ENCODE measurements at places on chromosomes 16 and 17. TPM values are rescaled to one million over a fixed set of nuclear protein-coding genes. Genes with fewer than 3 reads are reported as not detected.

DNA sequence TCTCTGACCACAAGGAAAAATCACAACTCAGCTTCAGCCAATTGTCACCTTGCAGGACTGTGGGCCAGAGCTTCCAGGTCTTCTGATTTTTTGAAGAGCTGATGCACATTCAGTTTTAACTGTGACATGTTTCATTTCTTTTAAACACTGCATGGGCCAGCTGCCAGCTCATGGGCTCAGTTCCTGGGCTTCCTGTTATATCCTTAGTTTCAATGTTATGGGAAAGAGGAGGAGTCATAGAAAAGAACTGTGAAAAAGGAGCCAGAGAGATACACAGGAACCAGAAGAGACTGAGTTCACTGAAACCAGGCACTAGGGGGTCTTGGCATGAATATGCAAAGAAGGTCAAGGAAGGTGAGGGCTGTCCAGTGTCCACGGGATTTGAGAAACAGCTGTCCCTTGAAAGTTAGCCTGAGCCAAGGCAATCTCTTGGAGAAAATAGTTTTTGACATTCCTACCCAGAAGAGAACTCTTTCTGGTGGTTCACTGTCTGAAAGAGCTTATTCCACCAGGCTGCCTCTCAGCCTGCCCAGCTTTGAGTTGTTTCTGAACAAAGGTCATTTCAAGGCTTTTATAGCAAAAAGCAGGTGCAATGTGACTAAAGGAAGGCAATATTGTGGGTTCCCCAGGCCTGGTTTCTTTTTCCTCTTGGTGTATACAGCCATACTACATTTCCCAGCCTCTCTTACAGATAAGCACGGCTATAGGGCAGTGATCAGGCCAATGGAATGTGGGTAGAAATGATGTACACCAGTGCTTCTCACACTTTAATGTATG is 10.5 kb downstream of the PDILT start:
- no peak for ATAC-seq

- no peak for ATAC-seq
Measured at GRCh38 chr17:61395409-61395982, 4.1 kb upstream of the TBX2 start.

GRCh38 chr16:1000608-1001007 is 19.0 kb downstream of the SOX8 start:
- ATAC-seq: no peak

The LRRC37B gene
- total RNA-seq: 4.4 TPM

The BCAR1 gene
- total RNA-seq: 33.0 TPM

- peak; percentile 36 for ATAC-seq
Measured at GRCh38 chr16:56637814-56638750, at the start of gene MT1A. TSS of gene MT1A (plus strand) at chr16:56638666. CDS start at chr16:56638739, 73 bp downstream.

- ATAC-seq: no peak
Measured at GRCh38 chr16:3164121-3164991, 23.6 kb upstream of the OR1F1 start.

GRCh38 chr16:53629151-53629550 is 74.5 kb downstream of the RPGRIP1L start:
- ATAC-seq: no peak

GRCh38 chr17:55768936-55769624 is 18.2 kb downstream of the PCTP start:
- ATAC-seq: no peak

DNA sequence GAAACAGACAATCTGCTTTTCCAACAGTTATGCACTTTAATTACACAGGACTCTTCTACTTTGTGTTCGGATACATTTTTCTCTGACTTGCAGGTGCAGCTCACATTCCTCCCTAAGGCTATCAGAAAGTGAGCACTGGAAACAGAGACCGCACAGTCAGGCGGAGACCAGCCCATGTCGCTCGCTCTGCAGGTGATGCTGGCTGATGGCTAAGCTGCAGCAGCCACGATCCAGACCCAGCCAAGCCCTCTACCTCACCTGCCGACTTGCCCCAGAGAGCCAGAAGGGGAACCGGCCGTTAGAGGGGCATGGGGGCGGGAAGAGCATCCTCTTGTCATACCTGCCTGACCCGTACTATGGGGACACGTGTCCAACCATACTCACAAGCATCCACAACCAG is 33.8 kb downstream of the MAP1LC3B start:
- ATAC-seq: no peak

The WFDC1 gene
- total RNA-seq: 1.1 TPM

GRCh38 chr17:76415786-76416185 is 31.4 kb downstream of the SPHK1 start:
- no peak for ATAC-seq

DNA sequence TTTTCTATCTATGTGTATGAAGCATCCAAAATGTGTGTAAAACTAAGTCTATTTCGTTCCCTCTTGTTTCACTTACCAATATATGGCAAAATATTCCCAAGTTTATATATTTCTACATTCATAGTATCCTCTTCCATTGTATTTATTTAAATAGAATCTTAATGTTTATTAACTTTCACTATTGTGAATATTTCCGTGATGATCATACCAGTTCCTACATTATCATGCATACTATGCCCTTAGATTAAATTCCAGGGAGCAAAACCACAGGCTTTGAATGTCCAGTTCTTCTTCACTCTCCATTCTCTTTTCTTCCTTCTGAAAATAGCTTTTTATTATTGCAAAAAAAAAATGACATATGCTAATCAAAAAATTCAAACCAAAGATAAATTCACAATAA is 4.0 kb downstream of the MAP2K6 start:
- ATAC-seq: no peak

The IGF2BP1 gene
- total RNA-seq: not detected

DNA sequence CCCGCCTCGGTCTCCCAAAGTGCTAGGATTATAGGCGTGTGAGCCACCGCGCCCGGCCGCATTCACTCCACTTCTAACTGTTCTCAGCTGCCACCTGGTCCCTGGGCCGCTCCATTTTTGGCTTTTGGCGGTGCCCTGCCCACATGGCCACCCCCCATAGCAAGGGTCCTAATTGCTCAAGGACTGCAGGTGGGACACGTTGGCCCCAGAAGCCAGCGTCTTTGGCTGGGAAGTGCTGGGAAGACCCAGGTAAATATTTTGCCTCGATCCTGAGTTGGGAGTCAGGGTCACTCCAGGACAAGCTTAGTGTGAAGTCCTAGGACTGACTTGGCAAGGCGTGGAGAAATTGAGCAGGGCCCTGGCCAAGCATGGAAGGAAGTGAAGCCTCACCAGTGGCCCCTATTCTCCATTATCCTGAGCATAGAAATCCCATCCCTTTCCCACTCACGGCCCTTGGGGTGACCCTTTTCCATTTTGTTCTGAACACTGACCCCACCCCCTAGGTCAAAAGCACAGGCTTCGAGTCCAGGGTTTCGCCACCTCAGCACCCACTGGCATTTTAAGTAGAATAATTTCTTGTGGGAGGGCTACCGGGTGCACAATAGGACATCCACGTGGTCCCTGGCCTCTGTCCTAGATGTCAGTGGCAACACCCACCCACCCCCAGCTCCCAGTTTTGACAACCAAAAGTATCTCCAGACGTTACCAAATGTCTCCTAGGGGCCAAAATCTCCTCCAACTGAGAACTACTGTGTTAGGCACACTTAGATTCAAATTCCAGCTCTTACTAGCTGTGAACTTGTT is 5.9 kb upstream of the WDR81 start:
- ATAC-seq: no peak

- no peak for ATAC-seq
Measured at GRCh38 chr16:78574571-78574970, 475.1 kb downstream of the WWOX start.

The CTDNEP1 gene
- 87.6 TPM for total RNA-seq

DNA sequence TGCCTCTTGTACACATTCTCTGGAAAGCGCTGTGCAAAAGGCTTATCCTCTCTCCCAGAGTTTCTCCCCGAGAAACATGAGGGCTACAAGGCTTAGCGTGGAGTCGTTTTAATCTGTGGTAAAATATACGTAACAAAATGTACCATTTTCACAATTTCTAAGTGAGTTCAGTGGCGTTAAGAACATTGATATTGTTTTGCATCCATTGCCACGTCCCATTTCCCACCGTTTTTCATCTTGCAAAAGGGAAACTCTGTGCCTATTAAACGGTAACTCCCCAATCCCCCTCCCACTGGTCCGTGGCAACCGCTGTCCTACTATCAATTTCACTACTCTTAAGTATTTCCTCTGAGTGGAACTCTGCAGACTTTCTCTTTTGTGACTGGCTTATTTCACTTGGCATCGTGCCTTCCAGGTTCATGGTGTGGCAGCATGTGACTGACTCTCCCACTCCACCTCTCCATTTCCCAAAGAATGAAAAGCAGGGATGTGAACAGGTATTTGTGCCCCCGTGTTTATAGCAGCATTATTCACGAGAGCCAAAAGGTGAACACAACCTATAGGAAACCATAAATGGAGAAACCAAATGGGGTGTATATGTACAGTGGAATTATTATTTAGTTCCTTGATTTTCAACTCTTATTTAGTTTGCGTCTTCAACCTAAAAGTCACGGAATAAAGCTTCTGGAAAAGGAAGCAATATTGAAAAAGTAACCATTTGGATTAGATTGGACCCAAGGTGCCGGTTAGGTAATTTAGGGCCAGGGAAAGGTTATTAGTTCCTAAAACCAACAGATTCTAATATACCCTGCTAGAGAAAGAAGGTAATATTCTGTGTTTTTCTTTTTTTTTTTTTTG is 1.1 kb upstream of the USP32 start:
- ATAC-seq: peak; percentile 14
